ENCODE measurements at places on chromosomes 2 and 18.

DNA sequence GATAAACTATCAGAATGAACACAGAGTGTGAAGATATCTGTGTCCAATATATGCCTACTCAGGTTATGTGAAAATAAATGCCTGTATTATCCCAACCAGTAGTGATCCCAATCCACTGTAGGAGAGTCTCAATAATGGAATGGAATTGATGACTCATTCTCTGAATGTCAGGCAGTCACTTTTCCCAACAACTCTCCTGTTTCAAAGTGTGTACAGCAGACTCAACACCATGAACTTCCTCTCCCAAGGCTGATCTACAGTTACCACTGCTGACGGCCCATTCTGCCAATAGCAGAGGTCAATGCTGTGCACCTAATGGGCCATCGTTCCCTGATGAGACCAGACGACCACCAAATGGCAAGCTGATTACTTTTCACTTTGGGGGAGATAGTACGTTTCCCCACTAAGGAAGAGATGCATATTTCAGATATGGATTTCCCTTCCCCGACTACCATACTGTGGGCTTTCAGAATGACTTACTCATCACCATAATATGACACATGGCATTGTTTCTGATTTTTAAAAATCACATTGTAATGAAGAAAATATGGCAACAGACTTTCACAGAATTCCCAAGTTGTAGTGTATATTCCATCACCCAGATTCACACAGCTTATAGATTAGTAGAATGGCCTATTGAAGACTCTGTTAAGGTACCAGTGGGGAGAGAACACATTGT lies 601.7 kb upstream of the VRK2 start:
- DNase-seq, result no peak

- DNase-seq, result no peak
Measured at GRCh38 chr2:181753686-181754085, 73.4 kb upstream of the NEUROD1 start.

DNA sequence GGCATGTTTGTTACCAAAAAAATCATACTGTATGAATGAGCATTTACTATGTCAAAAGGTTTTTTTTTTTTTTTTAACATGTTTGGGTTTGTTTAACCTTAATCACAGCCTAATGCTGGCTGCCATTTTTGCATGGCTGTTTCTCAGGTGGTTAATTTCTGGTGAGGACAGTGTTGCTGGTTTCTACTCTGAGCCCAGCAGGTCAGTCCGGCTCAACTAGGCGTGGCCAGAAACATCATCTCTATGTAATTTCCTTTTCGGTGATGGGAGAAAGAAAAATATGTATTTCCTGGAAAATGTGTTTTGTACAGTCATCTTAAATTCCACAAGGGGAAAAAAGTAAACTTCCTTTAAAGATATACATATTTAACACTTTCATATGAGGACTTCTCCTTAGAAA lies 24.9 kb upstream of the BZW1 start:
- DNase-seq, result no peak

DNA sequence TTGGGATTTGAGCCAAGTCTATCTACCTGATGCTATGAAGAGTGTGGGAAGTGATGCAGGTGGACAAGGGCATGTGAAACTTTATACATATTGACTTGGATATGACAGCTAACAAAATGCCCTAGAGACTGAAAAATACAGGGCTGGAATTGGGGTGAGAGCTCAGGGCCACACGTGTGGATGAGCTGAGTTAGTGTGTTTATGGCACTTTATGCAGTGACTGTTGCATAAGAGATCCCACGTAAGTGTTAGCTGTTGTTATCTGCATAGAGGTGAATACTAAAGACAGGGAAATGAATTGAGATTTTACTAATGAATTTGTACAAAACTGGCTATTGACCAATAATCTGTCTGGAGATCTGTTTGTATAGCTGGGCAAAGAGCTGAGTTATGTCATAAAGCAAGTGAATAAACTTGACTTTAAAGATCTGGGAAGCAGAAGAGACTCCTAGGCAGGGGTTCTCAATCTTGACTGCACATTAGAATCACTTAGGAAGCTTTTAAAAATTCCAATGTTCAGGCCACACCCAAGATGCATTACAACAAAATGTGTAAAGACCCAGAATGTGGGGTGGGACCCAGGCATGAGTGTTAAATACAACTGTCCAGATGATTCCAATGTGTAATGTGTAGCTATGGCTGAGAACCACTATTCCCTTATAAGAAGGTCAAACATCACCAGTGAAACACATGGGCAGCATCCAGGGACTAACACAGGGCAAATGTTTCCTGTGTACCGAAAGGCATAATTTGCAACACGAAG lies 74.2 kb upstream of the STK17B start:
- DNase-seq, result no peak

DNA sequence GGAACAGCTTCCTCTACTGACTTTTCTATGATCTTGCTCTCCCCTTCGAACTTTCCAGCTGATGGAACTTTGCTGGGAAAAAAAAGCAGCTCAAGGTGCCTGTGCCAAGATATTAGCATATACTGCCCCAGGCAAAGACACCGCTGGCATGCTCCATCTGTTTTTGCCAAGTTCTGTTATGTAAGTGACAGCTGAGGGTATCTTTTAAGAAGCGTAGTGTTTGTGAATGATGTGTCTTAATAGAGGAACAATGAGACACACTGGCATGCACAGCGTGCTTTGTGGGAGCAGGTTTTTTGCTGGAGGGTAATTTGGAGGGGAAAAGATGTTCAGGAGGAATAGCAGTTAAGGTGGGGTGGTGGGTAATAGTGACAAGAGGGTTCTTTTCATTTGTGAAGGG lies 47.8 kb downstream of the SLC4A3 start:
- no peak for DNase-seq

DNA sequence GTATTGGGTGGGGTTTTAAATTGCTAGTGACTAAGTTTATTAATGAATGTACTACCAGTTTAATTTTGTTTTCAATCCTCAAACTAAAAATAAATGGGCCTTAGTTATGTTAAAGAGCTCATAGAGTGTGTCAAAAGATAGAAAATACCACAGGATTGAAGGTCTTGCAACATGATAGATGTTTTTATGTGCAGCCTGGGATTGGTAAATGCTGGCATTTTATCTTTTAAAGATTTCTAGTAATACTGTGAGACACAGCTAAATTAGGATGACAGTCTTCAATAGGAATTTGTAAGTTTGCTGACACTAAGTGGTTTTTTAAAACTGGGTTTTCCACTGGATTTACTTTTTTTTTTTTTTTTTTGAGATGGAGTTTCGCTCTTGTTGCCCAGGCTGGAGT lies 122.3 kb downstream of the HAUS1 start:
- DNase-seq, result no peak

DNA sequence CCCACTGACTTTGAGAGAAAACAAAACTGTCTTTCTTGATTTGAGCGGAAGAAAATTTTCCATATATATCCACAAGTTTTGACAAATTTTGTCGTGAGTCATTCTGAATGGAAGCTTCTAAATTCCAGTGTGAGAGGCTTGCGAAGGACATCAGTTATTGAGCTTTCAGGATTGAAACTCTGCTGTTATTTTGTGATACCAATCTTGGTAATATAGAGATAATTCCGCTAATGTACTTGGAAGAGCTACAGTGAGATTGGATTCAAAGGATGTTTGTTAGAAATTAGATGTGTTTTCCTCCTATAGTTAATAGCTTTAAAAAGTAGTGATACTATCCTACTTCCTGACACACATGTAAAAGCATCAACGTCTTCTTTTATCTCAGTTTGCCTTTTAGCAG lies 61.4 kb downstream of the RBM43 start:
- DNase-seq, result no peak

- DNase-seq, result no peak
Measured at GRCh38 chr2:70750320-70750719, 17.7 kb downstream of the ADD2 start.

GRCh38 chr2:146287281-146287680 lies 1557.5 kb upstream of the ACVR2A start:
- DNase-seq, result no peak

DNA sequence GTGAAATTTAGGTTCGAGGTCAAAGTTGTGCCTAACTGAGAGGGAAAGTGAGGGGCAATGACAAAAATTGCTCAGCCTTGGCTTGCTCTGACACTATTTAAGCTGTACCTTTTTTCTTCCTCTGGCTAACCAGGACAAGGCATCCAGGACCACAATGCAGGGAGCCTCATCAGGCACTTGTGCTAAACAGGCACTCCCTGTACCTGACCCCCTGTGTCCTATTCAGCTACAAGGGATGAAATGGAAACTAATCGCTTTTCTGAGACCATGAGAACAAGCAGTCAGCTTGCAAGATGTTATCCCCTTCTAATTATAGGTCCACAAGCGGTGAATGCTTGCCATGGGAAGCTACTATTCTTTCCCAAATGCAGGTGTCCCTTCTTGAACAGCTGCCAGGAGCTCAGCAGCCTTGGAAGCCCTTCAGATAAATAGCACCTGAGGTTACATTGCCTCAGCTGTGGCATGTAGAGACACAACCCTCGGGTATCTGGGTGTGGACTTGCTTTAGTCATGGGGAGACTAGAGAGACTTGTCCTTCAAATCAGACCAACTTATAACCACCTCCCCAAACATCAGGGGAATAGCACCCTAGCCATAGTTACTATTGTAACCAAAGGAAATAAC lies 19.1 kb upstream of the ITGA6 start:
- no peak for DNase-seq

DNA sequence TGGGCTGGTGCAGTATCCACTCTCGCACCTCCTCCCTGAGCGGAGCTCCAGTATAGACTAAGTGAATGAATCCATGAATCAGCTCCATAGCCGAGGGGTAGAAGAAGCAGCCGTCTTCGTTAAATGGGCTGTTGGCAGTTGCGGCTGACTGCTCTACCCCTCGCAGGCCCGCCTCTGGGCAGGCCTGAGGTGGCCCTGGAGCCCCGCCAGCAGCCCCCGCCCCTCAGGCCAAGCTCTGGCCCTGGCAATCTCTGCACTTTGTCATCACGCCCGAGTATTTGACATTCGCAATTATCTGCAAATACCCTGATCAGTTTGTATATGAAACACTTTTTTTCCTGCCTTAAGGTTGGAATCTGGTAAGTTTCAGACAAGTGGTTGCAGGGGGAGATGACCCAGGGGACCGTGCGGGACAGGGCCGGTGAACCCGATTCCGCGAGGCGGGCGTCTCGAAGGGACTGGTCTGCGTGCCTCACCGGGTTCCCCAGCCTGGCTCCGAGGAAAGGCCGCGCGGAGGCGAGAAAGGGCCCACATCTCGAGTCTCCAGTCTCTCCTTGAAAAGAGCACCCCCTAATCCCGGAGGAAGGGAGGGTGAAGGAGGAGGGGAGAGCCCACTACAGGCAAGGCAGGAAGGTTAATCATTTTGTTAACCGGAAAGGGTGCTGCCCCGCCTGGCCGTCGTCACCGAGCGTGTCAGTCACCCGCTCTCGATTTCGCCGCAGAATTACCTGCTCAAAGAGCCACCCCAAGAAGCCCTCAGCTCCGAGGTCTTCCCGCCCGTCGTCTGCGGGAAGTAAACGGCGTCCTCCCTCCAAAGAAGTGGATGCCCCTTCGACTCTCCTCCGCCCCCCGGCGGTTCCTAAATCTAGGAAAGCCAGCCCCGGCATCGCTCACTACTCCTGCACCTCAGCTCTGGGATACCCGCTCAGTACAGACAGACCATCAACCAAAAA lies 11.1 kb upstream of the SATB2 start:
- DNase-seq, result no peak

DNA sequence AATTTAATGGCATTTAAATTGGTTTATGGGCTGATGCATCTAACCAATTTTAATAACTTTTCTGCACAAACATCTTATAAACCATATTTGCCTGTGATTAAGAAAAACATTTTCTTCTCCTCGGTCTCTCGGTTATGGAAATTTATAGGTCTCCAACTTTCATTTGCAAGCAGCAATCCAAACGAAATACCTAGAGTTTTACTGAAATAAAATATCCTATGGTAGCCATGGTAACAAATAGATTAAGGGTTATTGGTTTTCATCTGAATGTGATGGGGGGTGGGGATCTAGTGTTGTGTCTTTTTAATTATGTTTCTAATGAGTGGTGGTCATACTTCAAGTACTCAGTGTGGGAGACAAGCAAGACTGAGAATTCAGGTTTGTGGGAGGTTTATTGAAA lies 2.9 kb downstream of the KLHL29 start:
- no peak for DNase-seq

- DNase-seq, result no peak
Measured at GRCh38 chr2:85388878-85389538, 21.2 kb downstream of the CAPG start.

- no peak for DNase-seq
Measured at GRCh38 chr2:29394311-29394980, 279.2 kb downstream of the CLIP4 start.

GRCh38 chr2:65075176-65075575 lies 19.0 kb downstream of the CEP68 start:
- DNase-seq, result no peak

DNA sequence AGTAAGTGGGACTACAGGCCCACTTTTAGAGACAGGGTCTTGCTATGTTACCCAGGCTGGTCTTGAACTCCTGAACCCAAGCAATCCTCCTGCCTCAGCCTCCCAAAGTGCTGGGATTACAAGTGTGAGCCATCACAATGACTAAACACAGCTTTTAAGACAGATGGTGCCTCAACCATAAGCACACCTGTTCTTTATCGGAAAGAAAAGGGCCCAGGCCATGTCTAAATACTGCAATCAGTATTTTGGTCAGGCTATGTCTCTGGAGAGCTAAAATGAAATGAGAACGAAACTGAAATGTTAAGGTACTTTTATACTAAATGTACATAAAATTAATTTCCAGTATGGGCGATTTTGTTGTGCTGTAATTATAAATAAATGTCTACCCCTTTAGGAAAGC lies 69.5 kb upstream of the SPTBN1 start:
- no peak for DNase-seq

DNA sequence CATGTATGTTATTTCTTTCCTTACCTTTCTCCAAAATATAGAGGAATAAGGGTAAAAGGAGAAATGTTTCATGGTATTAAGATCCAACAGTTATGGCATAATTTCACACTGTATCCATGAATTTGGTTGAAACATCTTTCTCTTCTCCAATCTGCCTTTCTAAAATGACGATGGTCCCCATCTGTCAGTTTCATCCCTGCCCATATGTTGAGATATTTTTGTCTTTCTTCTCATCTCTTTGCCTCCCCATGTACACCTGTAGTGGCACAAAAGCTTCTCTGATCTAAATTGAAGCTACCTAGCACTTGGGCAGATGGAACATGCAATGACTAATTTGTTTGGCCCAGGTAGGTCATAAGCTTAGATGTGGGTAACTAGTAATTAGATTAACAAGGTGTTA lies 90.7 kb upstream of the LRRTM1 start:
- no peak for DNase-seq

GRCh38 chr2:21244161-21244560 lies 120.4 kb downstream of the TDRD15 start:
- DNase-seq, result no peak

DNA sequence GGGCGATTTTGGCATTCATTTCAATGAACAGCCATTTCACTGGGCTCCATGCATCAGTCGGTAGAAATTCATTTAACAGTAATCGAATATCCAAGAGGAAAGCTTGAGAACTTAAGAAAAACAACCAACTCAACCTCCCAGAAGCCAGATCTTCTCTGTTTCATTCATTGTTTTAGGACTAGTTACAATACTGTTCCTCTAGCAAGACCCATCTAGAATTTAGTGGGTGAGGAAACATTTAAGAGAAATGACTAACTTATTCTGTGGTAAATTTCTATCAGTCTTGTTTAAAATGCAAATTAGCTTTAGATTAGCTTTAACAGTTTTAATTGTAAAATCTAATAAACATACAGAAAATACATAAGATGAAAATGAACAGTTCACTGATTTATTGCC lies 81.4 kb upstream of the SMAD7 start:
- no peak for DNase-seq

- no peak for DNase-seq
Measured at GRCh38 chr2:226934546-226935201, 98.8 kb downstream of the RHBDD1 start.

- no peak for DNase-seq
Measured at GRCh38 chr2:227127201-227127600, 36.8 kb downstream of the COL4A4 start.
